ENCODE measurements at places on chromosomes 16 and 17.

- no peak for DNase-seq
Measured at GRCh38 chr16:4733747-4734062, 366 bp downstream of the ANKS3 start.

- no peak for DNase-seq
Measured at GRCh38 chr16:23320693-23321092, 18.6 kb downstream of the SCNN1B start.

- no peak for DNase-seq
Measured at GRCh38 chr16:55057866-55058265, 127.2 kb downstream of the IRX5 start.

- DNase-seq, result no peak
Measured at GRCh38 chr16:57619606-57620334, 8.7 kb upstream of the ADGRG1 start.

- DNase-seq, result no peak
Measured at GRCh38 chr16:26643519-26643918, 423.2 kb upstream of the C16orf82 start.

- no peak for DNase-seq
Measured at GRCh38 chr17:37045351-37045922, 96.7 kb downstream of the AATF start.

DNA sequence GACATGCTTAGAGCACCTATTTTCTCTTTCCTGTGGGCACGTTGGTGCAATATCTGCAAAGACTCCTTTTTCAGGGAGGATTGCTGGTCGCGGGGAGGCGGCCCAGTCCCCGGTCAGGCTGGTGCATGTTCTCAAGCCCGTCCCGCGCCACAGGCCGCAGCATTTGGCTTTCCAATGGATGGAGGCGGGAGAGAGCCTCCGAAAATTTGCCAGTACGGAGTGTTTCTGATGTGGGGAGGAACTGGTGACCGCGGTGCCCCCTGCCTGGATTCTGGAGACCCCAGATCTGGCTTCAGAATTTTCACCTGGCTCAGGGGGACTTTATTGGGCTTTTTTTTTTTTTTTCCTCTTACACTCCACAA lies 2.3 kb downstream of the CMIP start:
- no peak for DNase-seq

- DNase-seq, result no peak
Measured at GRCh38 chr17:49457564-49458535, 37.2 kb upstream of the NGFR start.

- no peak for DNase-seq
Measured at GRCh38 chr16:25013751-25014499, 1.2 kb downstream of the ARHGAP17 start.

- no peak for DNase-seq
Measured at GRCh38 chr17:70072546-70073309, 2.3 kb upstream of the KCNJ16 start.

DNA sequence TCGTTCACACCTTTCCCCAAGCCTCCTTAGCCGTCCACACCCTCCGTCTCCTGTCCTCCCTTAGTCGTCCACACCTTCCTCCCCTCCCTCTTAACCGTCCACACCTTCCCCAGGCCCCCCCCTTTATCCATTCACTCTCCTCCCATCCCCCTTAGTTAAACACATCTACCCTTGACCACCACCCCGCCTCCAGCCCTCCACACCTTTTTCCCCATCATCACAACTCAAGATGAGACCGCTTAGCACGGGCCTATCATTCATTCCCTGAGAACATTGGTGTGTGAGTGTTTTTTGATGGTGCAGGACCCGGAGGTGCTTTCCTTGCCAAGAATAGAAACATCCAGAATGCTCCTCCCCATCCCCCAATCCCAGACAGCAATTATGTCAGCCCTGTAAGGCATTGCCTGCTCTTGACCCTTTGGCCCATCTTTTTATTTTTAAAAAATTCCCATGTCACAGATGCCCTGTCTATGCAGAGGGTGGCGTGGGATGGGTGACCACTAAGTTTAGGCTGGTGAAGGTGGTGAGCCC lies 1.4 kb downstream of the TENT4B start:
- DNase-seq, result no peak

DNA sequence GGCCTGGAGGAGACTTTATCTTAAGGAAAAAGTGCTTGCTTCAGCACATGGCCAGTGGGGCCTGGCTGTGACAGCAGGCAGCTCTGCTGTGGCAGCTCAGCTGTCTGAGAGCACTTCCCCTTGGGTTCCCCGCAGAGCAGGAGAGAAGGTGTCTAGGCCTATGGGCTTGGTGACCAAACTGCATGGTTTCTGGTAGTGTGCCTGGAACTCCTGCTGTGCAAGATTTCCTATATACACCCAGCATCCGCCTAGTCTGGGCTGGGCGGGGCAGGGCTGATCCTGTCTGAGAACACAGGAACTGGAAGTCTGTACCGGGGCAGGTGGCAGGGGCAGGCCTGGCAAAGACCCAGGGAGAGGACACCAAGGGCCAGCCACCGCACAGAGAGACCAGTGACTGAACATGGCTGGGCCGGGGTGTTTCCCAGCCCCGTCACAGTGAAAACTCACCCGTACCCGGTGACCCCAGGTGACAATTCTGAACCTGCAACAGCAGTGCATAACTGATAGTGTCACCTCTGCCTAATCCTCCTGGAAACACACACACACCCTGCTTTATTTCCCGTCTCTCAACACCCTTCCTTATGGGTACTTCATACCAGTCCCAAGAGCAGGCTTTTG lies 39.3 kb downstream of the CHD9 start:
- no peak for DNase-seq

Data from RCC 7860 (cell line).